ENCODE measurements at places on chromosomes 2 and 18.

DNA sequence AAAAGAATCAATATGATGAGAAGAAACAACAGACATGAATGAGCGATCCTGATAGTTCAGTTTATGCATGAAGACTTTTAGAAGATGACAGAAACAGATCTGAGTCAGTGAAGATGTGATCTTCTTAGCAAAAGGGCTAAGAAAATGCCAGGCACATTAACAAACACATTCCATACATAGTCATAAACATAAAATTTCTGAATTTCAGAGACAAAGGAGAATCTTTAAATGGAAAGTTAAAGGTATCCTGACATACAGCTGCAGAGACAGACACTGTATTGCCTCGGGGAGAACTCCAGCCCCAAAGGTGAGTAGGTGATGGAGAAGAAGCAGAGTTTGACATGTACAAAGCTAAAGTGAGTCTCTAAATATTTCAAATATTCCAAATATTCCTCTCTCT, 40.6 kb upstream of the FN1 start:
- DNase-seq = no peak

DNA sequence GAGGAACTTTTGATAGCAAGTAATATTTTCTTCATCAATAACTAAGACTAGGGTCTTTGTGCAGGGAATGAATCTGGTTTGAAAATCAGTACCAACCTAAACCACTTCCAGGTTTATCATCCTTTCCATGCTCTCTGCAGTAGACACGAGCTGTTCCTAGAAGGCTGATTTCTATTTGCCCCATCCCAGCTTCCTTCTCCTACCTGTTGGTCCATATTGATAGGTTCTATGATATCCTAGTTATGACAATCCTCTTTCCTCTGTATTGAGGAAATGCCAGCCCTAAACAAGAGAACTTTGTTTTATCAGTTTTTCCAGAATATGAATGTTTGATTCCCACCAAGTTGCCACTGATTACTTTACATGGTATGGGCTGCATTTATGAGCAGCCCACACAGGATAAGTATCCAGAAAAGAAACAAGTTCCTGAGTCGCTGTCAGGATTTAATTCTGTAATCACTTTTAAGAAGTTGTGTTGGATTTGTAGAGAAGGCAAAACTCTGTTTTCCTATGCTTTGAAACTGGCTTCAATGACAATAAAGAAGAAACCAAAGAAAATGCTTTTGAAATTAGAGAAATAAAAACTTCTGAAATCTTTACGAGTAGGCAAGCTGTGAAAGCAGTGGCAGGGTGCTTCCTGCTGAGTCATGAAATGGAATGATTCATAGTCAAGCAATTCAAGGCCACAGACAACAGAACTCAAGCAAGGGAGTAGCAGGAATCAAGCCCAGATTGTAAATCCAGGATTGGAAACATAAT, 37.3 kb upstream of the TANK start:
- peak; percentile 3 for DNase-seq

GRCh38 chr18:7064346-7064745, 53.3 kb downstream of the LAMA1 start:
- no peak for DNase-seq

GRCh38 chr2:45851111-45851510, 199.6 kb downstream of the PRKCE start:
- DNase-seq = no peak

DNA sequence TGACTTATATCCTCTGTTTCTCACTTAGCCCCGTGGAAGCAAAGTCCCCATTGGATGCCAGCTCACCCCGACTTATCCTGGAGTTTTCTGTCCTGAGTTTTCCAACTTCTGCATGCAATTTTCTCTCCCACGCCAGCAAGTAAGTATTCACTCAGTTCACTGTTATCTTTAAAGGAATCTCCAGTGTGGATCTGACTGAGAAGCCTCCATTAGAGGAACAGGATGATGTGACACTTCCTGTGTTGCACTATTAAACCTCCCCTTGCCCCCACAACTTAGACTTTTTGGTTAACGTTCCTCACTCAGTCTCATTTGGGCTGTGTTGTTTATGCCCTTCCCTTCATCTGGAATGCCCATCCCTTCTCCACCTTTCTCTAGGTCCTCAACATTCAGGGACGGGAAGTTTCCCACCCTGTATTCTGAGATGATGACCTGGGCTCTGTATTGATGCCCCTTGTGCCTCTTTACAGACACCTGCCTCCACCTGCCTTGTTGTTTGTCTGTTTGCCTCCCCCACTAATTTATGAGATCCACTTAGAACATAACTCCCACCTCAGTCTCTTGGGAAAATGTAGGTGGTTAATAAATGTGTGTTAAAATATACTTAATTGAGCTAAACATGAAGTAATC, 536.1 kb upstream of the RAB6C start:
- no peak for DNase-seq

Measured in erythroblast (primary cell).